ENCODE measurements at places on chromosomes 7 and 10.

DNA sequence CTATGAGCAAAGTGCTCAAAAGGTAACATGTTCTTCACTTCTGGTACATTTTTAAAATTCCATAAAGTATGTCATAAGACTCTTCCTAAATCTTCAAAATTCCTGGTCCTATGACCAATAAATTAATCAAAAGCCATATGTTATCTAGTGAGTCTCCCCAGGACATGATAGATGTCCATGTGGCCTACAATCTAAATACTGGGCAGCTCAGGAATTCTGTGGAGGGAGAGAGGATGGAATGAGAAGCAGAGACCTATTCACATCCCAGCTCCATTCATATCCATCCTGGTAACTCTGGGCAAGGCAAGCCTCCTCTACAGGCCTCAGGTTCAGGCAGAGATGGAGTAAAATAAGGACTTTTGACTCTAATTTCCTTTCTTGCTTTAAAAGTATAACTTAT, 224.8 kb downstream of the MTERF1 start:
- DNase-seq: no peak

GRCh38 chr10:34967335-34967880, 122.7 kb downstream of the CUL2 start:
- peak; percentile 27 for DNase-seq

DNA sequence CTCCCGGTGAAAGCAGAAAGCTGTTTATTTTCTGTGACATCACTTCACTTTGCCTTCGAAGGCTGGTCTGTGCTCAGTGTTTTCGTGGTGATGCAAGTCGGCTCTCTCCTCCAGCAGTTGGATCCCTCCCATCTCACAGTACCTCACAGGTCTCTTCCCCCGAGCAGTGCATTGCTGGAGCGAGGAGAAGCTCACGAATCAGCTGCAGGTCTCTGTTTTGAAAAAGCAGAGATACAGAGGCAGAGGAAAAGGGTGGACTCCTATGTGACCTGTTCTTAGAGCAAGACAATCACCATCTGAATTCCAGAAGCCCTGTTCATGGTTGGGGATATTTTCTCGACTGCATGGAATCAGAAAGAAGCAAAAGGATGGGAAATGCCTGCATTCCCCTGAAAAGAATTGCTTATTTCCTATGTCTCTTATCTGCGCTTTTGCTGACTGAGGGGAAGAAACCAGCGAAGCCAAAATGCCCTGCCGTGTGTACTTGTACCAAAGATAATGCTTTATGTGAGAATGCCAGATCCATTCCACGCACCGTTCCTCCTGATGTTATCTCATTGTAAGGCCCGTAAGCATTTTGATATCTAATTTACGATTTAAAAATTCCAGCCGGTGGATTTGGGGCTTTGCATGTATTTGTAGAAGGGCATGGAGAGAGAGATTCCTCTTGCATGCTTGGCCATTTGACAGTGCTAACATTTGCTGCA, at the start of gene LGI1:
Gene LGI1, plus strand, starts transcription at position 136 of the 707 bp plus-strand sequence. Its CDS starts 209 bp downstream, at position 345.
- DNase-seq: peak; percentile 77

- DNase-seq: no peak
Observed at GRCh38 chr10:28587270-28587969, 54.5 kb downstream of the WAC start.

- DNase-seq: no peak
Observed at GRCh38 chr7:133301444-133301843, 48.6 kb downstream of the EXOC4 start.

- DNase-seq: no peak
Observed at GRCh38 chr7:84704380-84704779, 482.5 kb downstream of the SEMA3D start.

- DNase-seq: no peak
Observed at GRCh38 chr10:12350167-12350872, 973 bp downstream of the CAMK1D start.

DNA sequence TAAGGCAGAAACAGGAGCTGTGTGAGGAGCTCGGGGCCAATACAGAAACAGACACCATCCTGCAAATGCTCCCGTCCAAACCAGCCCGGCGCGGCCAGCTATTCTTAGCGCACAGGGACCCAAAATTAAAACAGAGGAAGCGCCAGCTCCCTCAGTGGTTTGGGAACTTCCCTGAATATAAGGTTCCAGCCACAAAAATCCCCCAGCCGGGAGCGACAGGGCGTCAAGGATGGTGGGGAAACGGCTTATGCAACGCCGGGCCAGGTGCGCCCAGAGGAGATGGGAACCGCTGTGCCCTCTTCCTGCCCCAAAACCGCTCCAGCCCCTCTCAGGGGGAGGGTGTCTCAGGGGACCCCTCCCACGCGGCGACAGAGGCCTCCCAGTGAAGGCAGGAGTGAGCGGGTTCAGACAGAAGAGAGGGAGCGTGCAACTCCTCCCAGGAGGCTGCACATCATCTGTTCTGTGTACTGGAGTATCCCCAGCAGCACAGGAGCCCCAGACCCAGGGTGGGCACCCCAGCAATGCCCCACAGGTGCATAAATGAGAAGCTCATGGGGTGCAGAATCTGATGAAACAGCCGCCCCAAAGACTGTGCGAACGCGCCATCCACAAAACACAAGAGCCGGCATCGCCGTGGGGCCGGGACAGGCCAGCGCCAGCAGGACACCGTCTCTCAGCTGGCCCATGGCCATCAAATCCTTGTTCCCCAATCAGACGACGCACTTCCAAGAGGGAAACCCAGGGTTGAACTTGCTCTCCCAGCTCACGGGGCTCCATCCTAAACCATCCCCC, 73.9 kb upstream of the PDGFA start:
- DNase-seq: no peak

GRCh38 chr10:59073456-59074053, 102.9 kb upstream of the PHYHIPL start:
- DNase-seq: no peak

DNA sequence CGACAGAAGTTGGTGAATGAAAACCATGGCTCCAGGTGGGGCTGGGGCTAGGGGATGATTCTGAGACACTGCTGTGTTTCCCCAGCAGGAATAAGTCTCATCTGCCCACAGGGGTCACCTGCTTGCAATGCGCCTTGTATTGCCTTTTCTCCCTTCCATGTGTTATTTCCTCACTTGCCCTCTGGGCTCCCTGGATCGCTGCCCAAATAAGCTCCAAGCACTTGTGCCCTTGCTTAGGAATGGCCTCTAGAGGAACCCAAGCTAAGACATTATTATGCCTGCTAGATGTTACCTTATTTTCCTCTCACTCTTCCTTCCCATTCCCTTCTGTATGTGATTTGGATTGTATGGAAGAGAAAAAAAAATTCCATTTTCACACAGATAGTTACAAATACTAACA, 24.8 kb upstream of the PLPP4 start:
- no peak for DNase-seq

DNA sequence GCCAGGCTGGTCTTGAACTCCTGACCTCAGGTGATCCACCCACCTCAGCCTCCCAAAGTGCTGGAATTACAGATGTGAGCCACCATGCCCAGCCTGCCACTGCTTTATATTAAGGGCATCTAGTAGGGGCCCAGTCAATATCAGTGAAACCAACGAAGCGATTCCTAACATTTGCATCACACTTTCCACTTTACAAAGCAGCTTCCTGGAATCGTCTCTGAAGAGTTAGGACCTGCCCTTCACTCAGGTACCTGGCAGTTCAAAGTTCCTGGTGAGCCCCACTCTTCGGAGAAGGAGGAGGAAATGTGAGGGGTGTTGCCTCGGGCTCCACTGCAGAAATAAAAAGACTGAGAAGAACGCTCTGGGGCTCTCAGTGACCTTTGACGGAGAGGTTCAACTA, 31.1 kb upstream of the EZH2 start:
- DNase-seq: no peak

DNA sequence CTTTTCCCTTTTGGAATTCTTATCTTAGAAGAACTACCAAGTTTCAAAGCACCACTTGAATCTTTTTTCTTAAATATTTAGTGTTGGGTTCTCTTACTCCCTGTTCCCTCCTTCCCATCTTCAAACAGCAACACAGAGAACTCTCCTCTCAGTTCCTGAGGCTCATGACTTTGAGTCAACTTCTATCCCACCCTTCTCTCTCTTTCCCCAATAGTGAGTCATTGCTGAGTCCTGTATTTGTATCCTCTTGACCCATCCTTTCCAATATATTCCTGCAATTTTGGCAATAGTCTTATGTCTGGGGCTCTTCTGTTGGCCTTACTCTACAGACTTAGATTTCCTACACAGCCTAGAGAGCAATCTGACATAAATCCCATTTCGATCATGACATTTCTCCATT, 20.8 kb upstream of the JCAD start:
- DNase-seq: no peak

DNA sequence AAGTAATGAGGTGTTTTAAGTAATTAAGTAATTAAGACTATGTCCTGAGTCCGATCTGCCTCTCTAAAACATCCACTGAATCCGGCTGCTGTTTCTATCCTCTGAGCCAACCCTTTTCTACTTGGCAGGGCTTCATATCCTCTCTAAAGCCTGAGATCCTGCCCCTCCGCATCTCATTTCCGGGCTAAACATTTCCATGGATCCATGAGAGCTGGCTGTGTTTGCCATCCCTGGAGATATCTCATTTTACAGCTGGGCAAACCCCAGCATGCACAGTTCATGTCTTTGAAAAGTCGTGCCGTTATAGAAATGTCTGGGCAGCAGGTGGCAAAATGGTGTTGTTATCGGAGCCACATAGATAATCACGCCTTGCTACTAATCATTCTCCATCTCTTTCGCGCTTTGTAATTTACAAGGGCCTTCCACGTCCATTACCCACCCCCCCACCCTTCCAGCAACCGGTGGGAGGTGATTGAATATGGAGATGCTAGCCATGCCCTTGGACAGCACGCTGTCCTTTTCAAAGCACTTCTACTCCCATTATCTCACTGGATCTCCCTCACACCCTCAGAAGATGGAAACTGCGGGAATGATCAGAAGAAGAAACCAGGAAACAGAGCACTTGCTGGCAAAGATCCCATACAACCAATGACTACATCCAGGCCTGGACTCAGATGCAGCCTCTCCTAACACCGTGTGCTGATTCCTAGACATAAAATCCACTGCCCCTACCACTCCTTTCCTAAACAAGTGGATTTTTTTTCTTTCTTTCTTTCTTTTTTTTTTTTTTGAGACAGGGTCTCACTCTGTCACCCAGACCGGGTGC, 1189.2 kb downstream of the TYW1 start:
- no peak for DNase-seq

GRCh38 chr10:75003891-75004290, 107.6 kb upstream of the SAMD8 start:
- DNase-seq: no peak

- DNase-seq: no peak
Observed at GRCh38 chr10:1468811-1469210, 268.5 kb downstream of the ADARB2 start.

- no peak for DNase-seq
Observed at GRCh38 chr7:142598297-142598696, 151.0 kb upstream of the PRSS1 start.

Data from putamen (tissue), 1 donor.